D341Med (cell line): ENCODE measurements at places on chromosomes 6 and 20.

DNA sequence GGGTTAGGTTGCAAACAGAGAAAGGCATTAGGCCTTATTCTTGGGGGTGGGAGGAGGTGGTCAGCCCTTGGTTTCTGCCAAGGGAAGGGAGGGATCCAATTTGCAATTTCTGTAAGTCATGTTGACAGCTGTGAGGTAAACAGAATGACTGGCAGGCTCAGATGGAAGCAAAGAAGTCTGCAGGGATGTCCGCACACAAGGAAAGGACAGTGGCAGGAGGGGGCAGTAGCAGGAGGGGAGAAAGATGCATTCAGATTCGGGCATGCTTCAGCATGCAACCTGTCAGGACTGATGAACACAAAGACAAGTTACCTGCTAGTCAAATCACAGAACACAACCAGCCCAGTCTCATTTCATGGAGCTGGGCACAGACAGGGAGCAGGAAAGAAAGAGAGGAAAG is 217.9 kb upstream of the FOXA2 start:
- DNase-seq, result no peak

DNA sequence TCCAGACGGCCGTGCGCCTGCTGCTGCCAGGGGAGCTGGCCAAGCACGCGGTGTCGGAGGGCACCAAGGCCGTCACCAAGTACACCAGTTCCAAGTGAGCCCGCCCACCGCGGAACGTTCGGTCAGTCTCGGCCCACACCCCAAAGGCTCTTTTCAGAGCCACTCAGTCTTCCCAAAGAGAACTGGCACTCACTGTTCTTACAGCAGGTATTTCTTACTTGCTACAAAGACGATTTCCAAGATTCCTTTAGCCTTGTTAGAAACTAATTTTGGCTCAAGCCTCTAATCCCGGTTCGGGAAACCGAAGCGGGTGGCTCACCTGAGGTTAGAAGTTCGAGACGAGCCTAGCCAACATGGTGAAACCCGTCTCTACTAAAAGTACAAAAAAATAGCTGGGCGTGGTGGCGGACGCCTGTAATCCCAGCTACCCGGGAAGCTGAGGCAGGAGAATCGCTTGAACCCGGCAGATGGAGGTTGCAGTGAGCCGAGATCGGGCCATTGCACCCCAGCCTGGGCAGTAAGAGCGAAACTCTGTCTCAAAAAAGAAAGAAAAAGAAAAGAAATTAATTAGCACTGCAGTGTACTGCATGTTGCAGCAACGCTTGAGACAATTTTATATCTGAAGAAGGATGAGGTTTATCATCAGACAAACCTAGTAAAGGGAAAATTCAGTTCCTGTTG is 73.1 kb downstream of the OR2B2 start:
- DNase-seq, result no peak

- DNase-seq, result no peak
Observed at GRCh38 chr6:33624856-33625255, 3.7 kb downstream of the ITPR3 start.

DNA sequence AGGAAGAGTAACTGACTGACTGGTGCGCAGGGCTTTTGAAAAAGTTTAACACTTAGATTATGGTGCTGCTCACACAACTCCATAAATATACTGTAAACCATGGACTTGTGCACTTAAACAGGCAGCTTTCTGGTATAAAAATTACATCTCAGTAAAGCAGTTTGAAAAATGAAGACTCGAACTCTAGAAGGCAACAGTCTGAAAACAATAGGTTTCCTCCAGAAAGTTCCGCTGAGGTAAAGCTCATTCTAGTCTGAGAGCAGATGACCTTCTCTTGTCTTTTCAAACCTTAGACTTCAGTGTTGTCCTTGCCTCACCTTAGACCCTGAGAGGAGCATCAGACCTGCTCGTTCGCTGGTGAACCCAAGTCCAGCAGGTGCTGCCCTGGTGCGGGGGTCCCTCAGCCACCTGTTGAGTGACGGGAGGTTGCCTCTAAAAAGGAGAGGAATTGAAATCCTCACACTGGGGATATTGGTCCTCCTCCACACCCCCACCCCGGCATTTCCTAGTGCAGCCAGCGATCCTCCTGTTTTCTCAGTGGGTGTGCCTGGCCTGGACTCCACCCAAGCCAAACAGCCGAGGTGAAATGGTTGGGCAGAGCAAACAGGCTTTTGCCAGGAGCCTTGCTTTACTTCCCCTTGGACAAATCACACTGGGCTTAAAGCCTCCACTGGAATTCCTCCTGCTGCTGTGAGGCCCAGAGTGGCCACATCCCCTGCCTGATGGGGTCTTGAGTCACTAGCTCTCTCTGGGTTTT is 14.7 kb upstream of the PYGB start:
- DNase-seq, result no peak

GRCh38 chr20:7497985-7498384 is 442.3 kb downstream of the HAO1 start:
- no peak for DNase-seq

- DNase-seq, result no peak
Observed at GRCh38 chr6:45431317-45432065, 53.8 kb upstream of the SUPT3H start.

DNA sequence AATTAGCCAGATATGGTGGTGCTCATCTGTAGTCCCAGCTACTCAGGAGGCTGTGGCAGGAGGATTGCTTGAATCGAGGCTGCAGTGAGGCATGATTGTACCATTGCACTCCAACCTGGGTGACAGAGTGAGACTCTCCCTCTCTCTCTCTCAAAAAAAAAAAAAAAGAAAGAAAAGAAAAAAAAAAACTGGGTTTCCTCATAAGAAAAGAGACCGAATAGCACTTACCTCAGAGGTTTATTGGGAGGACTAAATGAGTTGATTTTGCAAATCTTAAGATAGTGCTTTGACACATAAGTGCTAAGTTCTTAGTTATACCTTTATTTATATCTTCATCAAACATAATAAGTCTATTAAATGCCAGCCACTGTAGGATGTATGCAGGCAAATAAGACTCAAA is 6.3 kb downstream of the VWA7 start:
- DNase-seq, result no peak

- DNase-seq, result no peak
Observed at GRCh38 chr20:23225407-23226060, 125.1 kb upstream of the NXT1 start.

GRCh38 chr6:96302991-96303390 is 218.6 kb upstream of the UFL1 start:
- no peak for DNase-seq

DNA sequence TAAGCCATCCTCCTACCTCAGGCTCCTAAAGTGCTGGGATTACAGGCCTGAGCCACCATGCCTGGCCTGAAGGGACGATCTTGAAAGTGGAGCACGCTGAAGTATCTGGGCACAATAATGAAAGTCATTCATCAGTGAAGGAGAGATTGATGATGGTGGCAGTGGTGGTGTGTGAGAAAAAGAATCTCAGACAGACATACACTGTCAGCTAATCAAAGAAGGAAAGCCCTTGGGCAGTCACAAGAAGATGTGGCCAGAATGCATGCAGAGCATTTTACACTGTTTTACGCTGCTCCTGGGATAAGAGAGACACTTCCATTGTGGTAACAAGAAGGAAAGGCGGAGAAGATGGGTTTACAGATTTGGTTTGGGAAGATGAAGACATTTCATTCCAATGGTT is 20.4 kb upstream of the BMP6 start:
- DNase-seq, result no peak

- no peak for DNase-seq
Observed at GRCh38 chr20:50267041-50267865, 76.6 kb downstream of the CEBPB start.

- no peak for DNase-seq
Observed at GRCh38 chr6:95248499-95248898, 328.8 kb upstream of the MANEA start.

DNA sequence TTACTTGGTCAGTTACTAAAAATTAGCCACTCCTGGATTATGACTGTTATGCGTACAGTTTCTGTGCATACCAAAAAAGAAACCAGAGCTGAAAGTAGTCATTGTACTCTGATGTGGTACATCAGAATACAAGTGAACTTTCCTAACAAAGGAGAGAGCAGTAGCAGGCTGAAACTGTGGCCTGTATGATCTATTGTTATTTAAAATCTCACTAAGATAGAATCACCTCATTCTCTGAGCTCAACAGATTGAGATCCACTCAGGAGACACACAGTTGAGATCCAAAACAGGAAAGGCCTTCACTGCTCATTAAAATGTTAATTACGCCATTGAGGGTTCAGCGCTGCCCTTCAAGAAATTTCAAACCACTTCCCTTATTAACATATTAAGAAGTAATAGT is 576.4 kb downstream of the LMBRD1 start:
- no peak for DNase-seq

GRCh38 chr6:35600659-35601125 is 88.0 kb upstream of the TULP1 start:
- no peak for DNase-seq

- DNase-seq, result no peak
Observed at GRCh38 chr20:40890181-40890580, 138.4 kb upstream of the TOP1 start.
